ENCODE measurements at places on chromosomes 2 and 18.

- DNase-seq: no peak
Observed at GRCh38 chr2:192091476-192091875, 103.3 kb downstream of the TMEFF2 start.

- DNase-seq: peak; percentile 67
Observed at GRCh38 chr2:112541315-112542122, 746 bp upstream of the POLR1B start.

- DNase-seq: no peak
Observed at GRCh38 chr2:10022041-10022421, 21.3 kb upstream of the KLF11 start.

DNA sequence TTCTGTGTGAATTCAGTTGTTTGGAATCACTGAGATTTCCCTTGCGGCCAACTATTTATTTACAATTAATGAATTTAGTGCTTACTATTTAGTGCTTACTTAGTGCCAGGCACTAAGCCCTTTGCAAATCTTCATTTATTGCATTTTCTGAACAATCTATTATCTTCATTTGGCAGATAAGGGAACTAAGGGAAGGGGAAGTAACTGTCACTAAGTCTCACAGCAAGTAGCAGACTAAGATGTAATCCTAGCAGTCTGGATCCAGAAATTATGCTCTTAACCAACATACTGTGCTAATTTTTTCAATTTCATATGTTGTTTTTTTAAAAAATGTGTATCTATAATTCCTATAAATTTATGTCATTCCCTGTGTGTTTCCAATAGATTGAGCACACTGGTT lies 214.4 kb upstream of the EPC2 start:
- DNase-seq: no peak

GRCh38 chr2:239101071-239101470 lies 253.2 kb downstream of the TWIST2 start:
- DNase-seq: no peak

- DNase-seq: no peak
Observed at GRCh38 chr2:23435250-23436035, 50.5 kb downstream of the KLHL29 start.

DNA sequence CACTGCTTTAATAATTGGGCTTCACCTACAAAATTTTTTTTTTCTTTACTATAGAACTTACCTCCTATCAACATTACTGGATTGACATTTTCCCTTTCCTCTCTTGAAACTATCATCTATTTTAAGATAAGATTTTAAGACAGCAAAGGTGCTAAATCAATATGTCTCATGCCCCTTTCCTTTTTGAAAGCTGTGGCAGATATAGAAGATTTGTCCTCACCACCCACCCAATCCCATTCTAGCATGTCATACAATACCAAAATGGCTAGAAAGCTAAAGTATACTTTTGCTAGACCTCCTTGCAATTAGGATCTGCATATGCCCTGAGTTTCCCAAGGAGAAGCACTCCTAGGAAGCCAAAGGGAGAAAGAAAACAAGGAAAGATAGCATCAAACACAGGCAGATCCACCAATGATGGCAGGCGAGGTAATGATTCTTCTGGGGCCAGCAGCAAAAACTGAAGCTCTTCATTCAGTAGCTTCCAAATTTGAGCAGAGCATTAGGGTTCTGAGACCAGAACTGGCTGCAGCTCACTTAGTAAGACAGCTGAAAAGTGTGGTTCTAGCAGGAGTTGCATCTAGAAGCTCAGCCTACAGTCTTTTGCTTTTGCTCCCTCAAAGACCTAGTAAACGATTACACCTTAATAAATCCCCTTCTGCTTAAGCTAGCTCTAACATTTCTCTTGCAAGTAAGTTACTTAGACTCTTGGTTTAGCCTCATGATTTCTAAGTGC lies 242.1 kb downstream of the ZEB2 start:
- DNase-seq: no peak

DNA sequence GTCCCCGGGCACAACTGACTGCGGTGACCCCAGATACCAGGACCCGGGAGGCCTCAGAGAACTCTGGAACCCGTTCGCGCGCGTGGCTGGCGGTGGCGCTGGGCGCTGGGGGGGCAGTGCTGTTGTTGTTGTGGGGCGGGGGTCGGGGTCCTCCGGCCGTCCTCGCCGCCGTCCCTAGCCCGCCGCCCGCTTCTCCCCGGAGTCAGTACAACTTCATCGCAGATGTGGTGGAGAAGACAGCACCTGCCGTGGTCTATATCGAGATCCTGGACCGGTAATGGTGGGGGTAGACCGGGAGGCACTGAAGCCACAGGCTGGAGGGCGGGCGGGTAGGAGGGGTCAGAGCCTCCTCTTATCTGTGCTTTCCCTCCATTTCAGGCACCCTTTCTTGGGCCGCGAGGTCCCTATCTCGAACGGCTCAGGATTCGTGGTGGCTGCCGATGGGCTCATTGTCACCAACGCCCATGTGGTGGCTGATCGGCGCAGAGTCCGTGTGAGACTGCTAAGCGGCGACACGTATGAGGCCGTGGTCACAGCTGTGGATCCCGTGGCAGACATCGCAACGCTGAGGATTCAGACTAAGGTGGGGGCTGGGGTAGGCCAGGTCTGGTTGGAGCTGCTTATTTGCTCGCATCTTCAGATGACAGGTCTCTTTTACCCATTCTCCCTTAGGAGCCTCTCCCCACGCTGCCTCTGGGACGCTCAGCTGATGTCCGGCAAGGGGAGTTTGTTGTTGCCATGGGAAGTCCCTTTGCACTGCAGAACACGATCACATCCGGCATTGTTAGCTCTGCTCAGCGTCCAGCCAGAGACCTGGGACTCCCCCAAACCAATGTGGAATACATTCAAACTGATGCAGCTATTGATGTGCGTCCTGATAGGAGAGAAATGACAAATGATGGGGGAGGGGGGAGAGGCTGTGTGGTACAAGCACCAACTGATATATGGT lies 780 bp downstream of the HTRA2 start:
- DNase-seq: no peak

DNA sequence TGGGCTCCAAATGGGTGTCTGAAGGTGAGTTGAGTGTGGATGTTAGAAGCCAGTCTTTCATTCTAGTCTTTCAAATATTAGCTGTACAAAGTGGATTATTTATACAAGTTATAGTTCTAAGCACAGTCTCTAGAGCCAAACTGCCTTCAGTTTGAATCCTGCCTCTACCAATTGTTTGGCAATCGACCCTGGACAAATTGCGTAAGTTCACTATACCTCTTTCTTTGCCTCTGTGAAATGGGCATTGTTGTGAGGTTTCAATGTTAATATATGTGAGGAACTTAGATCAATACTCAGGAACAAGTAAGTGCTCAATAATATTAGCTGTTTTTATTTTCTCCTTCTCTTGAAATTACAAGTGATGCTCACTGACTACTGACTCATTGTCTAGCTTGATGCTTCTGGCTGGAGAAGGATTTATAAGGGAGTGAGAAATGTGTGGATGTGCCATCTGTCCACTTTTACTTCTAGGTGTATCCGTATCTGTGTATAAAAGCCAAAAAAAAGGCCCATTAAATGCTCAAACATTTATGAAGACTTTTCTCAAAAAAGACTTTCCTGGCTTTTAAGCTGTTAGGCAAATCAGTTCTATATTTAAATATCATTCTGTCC lies 48.1 kb upstream of the RAPH1 start:
- no peak for DNase-seq

GRCh38 chr2:239670463-239671120 lies 269.8 kb upstream of the HDAC4 start:
- no peak for DNase-seq

- no peak for DNase-seq
Observed at GRCh38 chr18:57581301-57581934, 5.1 kb downstream of the FECH start.

DNA sequence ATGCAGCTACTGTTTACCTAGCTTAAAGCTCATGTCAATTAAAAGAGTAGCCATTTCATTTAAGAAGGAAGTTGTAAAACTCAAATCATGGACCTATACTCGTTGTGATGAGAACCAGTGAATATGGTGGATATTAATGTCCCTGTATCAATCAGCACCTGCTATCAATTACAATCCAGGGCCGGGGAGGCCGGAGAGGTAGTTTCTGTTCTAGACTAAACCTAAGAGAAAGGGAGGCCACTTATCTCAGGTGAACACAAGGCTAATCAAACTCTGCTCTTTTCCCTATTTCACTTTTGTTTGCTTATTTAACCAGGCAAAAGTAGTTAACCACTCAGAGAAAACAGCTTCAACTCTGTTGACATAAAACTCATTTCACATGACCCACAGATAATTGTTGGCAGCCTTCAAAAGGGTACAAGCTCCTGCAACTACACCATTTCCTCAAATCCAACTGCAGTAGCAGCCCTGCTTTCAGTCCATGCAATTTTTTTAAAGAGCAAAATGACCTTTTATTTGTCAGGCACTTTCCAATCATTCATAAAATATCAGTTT lies 27.8 kb upstream of the SLC9A2 start:
- no peak for DNase-seq

- DNase-seq: no peak
Observed at GRCh38 chr2:128754246-128754724, 435.6 kb upstream of the HS6ST1 start.

- no peak for DNase-seq
Observed at GRCh38 chr18:60838677-60839076, 466.1 kb upstream of the MC4R start.

- peak; percentile 3 for DNase-seq
Observed at GRCh38 chr2:61135510-61135909, 26.5 kb upstream of the C2orf74 start.

DNA sequence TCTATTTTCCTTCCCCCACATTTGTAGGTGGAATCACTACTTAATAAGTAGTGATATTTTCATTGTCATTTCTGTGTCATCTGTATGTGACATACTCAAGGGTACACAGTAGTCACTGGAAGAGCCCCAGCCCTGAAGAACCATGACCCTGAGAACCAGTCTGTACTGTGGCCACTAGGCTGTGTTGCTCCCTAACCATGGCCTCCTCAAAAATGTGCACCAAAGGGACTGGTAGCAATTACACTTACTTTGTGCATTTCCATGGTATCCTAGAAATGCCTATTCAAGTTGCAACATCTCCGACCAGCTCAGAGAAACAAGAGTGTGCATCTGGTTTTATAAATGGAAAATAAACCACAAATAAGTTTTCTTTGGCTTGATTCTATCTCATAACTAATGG lies 155.1 kb downstream of the DOCK10 start:
- no peak for DNase-seq

DNA sequence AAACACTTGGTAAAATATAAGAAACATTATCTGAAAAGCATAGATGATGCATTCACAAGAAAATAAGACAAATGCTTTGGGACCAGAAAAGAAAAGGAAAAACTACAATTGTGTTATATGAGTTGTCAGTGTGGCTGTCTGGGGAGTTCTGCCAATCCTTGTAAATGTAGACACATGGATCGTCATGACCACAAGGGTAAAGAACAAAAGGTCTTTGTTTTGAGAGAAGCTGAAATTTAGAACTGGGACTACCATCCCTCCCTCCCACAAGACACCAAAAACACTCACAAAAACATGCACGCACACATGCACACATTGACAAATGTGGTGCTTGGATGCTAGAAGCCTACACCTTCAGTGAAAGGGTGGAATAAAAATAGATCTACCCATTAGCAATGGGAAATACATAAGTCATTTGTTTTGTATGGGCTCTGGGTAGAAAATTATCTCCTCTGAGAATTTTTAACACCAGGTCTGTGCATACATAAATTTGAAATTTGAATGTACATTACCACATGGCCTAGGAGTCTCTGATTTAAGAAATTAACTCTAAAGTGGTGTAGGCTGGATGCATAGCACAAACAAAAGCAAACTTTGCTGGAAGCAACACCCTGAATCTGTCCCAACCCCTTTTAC lies 266.2 kb upstream of the SLC39A10 start:
- DNase-seq: no peak

- no peak for DNase-seq
Observed at GRCh38 chr2:200812122-200813022, 662 bp downstream of the BZW1 start.

DNA sequence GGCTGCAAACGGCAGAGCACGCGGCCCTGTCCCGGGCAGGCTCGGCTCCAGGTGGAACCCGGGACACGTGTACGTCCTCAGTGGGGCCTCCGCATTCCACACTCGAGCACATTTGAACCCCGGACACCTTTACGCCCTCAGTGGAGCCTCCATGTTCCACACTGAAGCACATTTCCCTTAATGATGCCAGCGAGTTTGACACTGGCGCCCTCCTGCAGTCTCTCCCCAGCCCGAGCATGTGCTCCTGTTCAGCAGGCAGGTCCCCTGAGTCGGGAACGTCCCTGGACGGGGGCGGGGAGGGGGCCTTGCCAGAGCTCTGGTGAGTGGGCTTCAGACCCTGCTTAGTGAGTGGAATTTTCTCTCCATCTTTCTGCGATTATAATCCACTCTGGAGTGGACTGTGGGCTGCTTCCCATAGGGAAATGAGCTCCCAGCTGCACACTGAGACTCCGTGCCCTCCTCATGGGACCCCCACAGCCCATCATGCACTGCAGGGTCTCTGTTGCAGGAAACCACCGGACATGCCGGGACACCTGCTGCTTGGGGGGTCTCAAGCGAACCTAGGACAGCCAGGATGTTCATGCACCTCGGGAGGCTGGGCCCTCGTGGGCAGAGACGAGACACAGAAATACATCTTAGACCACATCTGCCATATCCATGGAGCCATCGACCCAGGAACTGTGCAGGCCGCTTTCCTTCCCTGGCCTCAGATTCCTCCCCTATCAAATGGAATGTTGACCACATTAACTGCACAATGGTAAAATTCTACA lies 70.3 kb upstream of the SNTG2 start:
- no peak for DNase-seq

GRCh38 chr2:138090330-138090729 lies 126.1 kb downstream of the HNMT start:
- DNase-seq: no peak

DNA sequence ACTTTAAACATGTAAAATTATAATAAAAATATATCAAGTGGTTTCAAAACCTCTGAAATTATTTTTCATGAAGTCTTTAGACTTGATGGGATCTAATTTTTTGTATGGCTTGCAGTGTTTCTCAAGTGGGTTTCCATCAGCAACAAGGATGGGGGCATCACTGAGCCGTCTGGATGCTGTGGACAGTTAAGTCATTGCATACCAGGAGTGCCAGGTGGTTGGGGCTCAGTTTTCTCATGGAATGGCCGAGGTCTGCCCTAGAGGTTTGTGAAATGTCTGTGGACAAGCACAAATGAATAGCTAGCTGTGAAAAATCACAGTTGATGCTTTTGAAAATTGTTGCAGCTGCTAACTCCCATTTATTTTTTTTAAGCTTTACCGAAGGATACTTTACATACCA lies 1.7 kb downstream of the PRELID3A start:
- DNase-seq: no peak

DNA sequence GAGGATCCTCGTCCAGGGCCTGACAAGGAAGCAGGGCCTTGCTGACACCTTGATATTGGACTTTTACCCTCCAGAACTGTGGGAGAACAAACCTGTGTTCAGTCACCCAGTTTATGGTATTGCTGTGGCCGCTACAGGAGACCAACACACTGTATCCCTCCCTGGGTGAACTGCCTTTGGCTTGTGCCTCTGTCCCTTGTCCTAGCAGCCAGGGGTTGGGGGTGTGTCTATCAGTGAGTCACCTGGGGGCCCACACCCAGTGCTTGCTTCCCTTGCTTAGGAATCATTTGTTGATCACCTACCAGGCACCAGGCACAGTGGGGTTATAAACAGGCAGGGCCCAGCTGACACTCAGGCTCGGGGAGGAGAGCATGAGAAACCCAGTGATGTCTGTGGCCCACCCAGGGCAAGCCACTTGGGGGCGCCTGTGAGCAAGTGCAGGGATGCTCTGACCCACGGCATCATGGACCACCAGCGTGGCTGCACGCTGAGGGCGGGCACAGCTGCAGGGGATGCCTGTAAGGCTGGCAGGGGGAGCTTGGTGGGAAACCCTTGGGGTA lies 17.1 kb downstream of the TMEM185B start:
- no peak for DNase-seq

GRCh38 chr18:41599466-41599865 lies 355.6 kb upstream of the PIK3C3 start:
- DNase-seq: no peak

Measured in NCI-H2081 treated with DMSO at 0.1 percent for 48 hours (cell line).